ENCODE measurements at places on chromosomes 1 and 21.

GRCh38 chr1:64251971-64252370, 48.5 kb downstream of the UBE2U start:
- DNase-seq, result no peak

- no peak for DNase-seq
Measured at GRCh38 chr1:180953291-180954004, 40.8 kb downstream of the KIAA1614 start.

DNA sequence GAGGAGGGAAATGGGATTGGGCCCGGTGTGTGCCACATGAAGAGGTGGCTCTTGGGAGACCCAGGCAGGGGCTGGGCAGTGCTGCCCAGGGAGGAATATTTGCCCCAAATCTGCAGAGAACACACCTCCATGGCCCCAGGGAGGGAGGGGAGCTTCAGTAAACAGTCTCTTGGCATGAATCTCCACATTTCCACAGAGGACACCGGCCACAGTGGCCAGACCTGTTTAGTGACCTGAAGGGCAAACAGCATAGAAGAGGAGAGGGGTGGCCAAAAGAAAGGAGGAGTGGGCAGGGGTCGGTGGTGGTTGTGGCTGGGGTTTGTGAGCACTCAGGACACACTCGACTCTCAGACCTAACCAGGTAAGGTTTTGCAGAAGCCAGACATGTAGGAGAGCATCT, 54.0 kb upstream of the IFFO2 start:
- DNase-seq, result no peak

DNA sequence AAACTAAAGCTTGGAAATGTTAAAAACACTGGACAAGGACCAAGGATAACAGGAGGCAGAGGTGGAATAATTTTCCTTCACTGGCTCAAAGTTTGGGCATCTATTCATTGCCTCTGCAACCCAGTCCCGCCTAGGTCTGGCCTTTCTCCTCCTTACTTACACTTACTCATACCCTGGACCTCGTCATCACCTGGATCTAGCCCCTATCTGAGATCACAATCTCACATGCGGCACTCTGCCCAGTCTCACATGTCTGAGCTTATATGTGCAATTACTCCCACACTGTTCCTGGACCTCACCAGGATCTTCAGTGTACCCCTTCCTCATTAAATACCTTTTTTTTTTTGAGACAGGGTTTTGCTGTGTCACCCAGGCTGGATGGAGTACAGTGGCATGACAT, 37.6 kb downstream of the NVL start:
- DNase-seq, result no peak

- DNase-seq, result no peak
Measured at GRCh38 chr1:219773110-219773509, 155.2 kb downstream of the SLC30A10 start.

DNA sequence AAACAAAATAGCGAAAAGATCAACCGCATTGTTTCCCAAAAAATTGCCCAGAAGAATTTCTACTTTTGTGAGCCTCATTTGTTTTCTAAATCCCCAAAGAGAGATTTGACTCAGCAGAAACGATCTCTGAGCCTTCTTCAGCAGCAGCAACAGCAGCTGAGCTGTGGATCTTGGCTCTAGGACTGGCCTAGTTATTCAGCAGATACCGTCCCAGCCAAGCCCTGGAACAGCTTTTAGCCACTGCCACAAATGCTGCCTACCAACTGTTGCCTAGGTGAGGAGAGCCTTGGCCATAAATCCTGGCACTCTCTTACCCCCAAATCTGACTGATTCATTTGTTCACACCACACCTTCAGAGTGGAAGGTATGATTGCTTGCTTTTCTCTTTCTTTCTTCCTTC, 320.1 kb downstream of the TGFB2 start:
- no peak for DNase-seq

GRCh38 chr1:54940042-54940441, 40.4 kb upstream of the TMEM61 start:
- DNase-seq, result no peak

GRCh38 chr21:26405071-26405470, 168.0 kb downstream of the CYYR1 start:
- no peak for DNase-seq

- no peak for DNase-seq
Measured at GRCh38 chr1:168976267-168976666, 130.2 kb upstream of the ATP1B1 start.

DNA sequence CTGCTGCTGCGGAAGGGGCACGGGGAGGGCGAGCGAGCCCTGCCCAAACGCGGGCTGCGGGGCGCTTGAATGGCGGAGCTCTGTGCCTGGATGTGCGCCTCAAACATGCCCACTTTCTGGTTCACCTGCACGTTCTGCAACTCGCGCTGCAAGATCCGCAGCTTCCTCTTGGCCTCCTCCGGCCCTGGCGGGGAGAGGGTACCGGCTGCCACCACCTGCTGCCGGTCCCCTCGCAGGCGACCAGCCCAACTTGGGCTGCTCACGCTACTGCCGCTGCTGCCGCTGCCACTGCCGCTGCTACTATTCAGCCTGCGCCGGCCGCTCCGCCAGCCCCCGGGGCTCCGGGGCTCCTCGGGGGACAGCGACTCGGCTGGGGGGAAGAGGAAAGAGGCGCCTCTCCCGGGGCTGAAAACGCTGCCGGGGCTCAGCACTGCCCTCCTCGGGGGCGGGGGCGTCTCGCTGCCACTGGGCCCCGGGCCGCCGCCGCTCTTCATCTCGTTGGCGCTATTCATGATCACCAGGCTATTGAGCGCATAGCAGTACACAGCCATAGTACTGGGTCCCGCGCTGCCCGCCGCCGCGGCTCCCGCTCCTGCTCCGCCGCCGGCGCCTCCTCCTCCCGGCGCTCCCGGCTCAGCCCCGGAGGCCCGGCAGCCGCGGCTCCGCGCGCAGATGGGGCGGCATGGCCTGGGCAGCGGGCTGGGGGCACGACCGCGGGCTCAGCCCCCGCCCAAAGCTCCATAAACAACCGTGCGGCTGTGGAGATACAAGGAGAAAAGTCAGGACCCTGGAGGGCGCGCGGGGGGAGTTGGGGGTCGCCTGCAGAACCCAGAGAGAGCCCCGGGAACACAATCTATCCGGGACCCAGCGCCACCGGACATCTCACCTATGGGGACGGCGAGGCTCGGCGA, 1.9 kb downstream of the ITPKB start:
- no peak for DNase-seq

GRCh38 chr1:41847733-41848132, 71.0 kb downstream of the HIVEP3 start:
- no peak for DNase-seq

- DNase-seq, result no peak
Measured at GRCh38 chr1:59990470-59990869, 63.9 kb upstream of the CYP2J2 start.

DNA sequence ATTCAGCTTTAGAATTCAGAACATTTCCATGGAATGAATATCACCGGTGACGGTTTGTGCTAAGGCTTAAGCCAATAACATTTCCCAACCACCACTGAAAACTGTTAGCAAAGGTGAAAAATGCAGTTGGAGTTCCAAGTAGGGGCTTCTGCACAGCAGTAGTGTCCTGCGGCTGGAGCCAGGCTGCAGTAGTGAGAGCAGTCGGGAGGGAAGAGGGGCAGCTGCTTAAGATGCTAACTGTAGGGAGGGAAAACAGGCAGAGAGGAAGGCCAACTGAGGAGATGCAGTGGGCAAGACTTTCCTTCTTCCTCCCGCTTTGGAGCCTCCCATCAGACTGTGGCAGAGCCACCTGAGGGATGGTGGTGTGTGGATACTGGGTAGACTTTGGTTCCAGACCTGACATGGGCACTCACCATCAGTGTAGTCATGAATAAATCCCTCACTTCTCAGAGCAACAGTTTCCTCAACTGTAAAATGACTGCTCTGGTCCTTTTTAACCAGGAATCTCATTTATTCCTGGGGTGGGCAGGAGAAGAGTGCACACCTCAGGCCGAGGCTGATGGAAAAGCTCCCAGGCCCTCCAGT, 3.2 kb downstream of the F3 start:
- no peak for DNase-seq

- no peak for DNase-seq
Measured at GRCh38 chr1:150001415-150001814, 9.1 kb downstream of the OTUD7B start.

GRCh38 chr1:55512466-55512865, 297.3 kb upstream of the USP24 start:
- no peak for DNase-seq

DNA sequence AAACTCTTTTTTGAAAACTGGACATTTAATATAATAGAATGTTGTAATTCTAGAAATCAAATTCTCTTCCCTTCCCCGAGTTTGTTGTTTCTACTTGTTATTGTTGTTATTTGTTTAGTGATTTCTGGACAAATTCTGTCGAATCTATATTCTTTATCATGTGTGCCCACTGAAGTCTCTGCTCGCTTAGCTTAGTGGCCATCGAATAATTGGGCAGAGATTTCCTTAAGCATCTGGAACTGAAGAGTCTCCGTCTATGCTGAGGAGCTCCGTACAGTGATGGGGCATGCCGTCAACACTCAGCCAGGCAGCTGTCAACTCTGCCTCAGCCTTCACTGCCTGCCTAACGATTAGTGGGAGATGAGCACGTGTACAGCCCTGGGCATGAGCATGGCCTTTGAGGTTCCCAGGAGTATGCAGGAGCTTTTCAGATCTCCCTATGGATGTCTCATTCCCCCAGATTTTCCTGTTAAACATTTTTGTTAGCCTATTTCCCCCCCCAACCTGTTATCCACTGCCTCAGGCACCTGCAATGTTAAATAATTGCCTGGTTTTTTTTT, 66.8 kb downstream of the SLX9 start:
- DNase-seq, result no peak

GRCh38 chr1:42971841-42972291, 13.2 kb upstream of the SLC2A1 start:
- DNase-seq, result no peak

Measured in smooth muscle cell of the brain vasculature (primary cell).